Activated CD4-positive, alpha-beta T cell treated with anti-CD3 and anti-CD28 coated beads, Interleukin-2, Interleukin-6, amounts not matched to agents 100 ng/mL and 50 ng/mL, durations not matched to agents 16 hours and 8 hours (primary cell): ENCODE measurements at places on chromosomes 4 and X.
A peak's percentile ranks its signal among the peaks of the same experiment; 100 is the strongest.

- DNase-seq, result no peak
Measured at GRCh38 chr4:24550441-24551175, 33.7 kb downstream of the DHX15 start.

GRCh38 chr4:57410331-57411052, 300.3 kb upstream of the IGFBP7 start:
- DNase-seq, result no peak

DNA sequence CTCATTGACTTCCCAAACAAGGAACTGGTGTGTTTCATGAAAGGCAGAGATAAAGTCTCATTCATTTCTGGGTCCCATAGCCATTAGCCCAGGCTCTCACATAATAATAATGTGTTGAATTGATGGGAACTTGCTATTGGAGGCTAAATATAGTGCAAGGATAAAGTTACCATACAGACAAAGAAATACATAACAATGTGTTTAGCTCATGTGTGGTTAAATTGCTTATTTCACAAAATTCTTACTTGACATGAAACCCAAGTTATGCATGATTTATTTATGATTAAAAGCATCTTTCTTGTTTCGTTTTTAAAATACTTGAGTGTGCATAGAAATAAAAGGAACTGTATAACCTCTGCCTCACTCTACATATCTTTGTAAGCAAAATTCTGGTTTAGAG, 37.3 kb upstream of the LPAR4 start:
- no peak for DNase-seq

DNA sequence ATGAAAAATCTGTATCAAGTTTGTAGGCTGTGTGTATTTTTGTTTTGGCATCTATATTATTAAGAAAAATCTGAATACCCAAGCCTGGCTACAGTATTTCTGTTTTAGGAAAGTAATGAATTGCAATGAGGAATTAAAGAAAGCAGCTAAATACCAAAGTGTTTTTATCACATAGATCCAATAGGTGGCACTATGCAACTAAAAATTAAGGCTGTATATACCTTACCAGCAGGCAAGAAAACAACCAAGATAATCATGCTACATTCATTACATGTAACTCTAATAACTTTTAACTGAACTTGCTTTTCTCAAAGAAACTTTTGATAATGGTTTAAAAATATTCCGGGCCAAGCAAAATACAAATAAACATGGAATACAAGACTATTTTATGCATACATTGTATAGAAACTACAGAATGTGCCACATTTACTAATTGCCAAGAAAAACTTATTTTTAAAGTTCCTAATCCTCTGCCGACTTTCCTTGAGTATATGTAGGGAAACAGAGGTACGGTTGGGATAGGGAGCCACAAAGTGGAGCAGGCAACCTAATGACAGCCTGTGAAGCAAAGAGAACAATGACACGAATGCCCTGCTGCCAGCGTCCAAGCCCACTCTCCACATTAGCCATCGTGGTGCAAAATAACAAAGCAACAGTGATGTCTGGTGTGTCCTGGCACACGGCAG, 63.7 kb downstream of the SEC24D start:
- DNase-seq, result peak; percentile 38

DNA sequence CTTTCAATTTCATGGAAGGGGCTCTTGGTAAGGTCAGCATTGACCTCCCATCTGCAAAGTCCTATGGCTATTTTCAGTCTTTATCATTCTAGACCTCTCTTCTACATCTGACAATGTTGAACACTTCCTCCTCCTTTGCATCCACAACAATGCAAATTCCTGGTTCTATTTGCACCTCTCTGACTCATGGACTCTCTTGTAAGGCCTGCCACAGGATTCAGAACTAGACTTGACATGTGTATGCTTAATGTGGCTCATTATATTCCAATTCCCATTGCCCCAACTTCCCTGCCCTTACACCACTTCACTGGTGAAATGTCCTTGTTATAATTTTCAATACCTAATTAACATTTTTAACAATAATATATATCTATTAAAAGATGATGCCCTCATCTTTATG, 314.3 kb upstream of the FGF13 start:
- no peak for DNase-seq

- no peak for DNase-seq
Measured at GRCh38 chr4:117560329-117560728, 474.0 kb upstream of the NDST3 start.

DNA sequence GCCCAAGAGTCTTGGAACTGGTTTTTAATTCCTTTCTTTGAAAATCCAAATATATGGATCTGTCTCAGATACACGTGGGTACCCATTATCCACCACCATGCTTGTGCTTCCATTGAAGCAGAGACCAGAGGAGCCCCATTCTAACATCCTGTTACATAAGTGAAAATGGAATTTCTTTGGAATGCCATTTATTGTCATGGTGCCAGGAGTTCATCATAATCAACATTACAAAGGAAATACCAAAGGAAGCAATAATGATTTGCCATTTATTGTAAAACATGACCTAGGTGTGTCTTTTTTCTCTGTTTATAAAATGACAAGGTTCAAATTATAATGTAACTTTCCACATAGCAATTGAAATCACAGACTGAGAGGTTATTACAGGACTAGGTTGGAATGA, 61.7 kb downstream of the PALLD start:
- DNase-seq, result no peak

DNA sequence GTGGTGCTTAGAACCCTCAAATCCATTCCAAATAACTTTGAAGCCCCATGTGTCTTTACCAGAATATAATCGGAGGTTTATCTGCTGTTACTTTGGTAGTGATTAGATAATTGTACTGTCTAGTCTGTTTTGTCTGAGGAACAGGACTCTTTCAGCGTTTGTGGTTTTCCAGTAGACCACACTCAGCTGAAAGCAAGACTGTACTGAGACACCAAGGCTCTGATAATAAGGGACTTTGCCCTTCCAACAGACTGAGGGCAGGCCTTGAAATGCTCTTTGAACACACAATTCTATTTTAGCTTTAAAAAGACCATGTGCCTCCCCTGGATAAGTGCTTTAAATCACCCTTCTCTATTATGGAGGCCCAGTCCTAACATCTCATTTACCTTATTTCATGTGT, 76.1 kb downstream of the KLHL8 start:
- no peak for DNase-seq

DNA sequence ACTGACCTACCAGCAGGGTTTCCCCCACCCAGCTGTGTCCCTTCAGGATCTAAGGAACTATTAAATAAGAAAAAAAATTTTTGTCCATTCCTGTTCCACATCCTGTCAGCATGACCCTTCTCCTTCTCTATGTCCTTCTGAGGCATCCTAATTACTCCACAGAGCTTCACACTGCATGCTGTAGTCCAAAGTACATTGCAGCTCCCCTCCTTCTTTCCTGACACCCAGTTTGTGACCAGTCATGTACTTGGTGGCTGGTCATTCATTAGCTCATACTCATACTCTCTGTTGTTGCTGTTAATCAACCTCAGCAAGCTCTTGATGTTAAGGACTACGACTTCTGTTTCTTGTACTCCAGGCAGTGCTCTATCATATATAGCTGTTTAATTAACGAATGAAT, 2.4 kb upstream of the EGF start:
- DNase-seq, result no peak

DNA sequence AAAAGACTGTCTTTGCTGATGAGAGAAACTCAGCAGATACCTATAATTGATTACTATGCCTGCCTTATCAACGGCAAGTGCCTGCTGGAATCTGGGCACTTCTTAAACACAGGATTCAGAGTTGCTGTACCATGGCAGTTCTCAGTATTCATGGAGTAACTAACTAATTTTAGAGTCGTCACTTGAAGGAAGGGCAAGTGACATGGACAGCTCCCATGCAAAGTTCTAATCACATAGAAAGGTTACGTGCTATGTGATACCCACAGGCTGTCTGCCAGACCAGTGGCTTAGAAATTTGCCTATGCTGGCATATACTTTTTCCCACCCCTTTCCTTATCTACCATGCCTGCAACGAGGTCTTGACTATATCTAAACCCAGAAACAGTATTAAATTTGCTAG, 931.1 kb upstream of the TENM3 start:
- DNase-seq, result no peak

DNA sequence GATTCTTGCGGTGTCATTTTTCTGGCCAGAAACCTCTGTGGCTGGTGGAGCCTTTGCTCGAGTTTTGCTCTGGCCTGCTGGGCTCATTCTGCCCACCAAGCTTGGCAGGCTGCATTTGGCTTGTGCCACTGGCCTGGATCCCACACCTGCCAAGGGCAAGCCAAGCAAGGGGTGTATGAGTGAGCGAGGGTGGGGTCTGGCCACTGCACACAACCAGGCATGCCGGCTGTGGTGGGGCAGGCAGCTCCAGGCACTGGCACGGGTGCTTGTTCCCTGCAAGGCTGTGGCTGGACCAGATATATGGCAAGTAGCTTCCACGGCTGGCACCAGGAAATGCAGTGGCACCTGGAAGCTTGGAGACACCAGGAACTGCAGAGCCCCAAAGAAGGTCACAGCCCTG, 68.6 kb upstream of the PPP3CA start:
- DNase-seq, result no peak

- DNase-seq, result no peak
Measured at GRCh38 chr4:6825403-6825802, 42.9 kb downstream of the KIAA0232 start.

DNA sequence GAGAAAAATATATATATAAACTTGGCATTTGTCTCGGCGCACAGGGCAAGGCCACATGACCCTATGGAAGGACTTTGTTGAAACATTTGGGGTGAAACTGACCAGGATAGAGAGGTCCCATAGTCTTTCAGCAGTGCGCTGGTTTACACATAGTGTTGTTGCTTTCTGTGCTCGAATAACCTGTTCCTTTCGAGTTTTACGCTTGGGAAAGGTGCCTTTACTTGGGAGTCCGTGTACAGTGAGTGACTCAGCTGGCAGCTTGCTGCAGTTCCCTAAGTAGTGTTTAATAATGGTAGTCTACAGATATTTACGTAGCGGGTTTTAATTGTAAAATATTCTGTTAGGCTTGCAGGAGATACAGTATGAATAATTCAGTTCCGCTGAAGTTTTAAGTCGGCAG, 578 bp downstream of the APOOL start:
- DNase-seq, result no peak

GRCh38 chr4:81137446-81137845, 77.6 kb downstream of the PRKG2 start:
- DNase-seq, result no peak

- no peak for DNase-seq
Measured at GRCh38 chr4:51853027-51853682, 10.2 kb downstream of the DCUN1D4 start.

DNA sequence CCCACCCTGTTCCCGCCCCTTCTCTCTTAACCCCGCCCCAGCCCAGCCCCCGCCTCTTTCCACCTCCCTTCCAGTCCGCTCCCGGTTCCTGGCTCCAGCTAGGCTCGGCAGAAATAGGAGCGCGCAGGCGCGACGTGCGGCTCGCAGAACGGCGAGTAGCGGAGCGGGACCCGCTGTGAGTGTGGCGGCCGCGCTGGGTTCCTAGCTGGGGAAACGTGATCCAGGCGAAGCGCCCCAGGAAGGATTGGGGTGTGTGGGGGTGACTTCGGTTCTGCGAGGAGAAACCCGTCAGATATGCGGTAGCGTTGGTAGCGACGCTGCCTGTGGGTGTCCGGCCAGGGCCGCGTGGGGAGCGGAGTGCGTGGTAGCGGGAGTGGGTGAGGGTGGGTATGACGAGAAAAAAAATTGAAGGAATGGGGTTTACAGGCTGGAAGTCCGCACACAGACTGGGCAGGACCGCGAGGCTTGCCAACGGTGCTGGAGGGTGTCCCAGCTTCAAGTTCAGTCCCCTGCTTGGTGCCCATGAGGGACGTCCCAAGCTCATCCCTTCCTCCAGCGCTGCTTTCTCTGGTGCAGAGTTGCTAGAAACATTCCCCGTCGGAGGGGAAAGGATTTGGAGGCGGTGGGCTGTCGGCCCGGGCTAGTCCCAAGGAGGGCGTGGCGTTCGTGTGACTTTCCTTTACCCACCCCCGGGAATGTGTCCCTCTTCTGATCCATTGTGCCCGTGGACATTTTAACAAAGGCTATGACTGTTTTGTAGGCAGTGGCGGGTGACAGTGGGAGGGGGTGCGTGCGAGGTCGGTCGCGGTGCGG, at the start of gene PRRG1:
PRRG1 (plus strand) TSS at position 144 of the 813 bp plus-strand sequence. CDS start 56,886 bp downstream, outside the sequence.
- DNase-seq, result no peak

GRCh38 chrX:16903274-16904022, 33.3 kb upstream of the RBBP7 start:
- DNase-seq, result no peak

DNA sequence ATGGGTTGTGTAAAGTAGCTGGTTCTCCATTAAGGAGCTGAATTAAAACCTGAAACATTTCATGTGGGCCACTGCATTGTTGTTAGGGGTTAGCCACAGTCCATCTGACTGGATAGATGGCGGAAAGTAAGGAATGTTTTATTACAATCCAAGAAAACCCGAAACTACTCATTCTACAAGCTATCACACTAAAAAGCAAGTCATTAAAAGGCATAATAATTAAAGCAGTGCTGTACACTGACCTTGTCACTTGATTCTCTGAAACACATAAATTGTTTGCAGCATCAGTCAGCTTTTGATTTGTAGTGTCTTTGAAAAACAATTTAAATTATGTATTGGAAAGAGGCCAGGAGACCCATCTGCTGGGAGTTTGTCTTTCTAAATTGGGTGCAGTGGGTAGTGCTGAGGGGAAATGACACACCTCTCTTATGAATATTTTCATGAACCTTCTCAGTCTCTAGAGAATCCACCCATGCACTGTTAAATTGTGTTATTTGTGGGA, 75.7 kb upstream of the ANK2 start:
- no peak for DNase-seq

DNA sequence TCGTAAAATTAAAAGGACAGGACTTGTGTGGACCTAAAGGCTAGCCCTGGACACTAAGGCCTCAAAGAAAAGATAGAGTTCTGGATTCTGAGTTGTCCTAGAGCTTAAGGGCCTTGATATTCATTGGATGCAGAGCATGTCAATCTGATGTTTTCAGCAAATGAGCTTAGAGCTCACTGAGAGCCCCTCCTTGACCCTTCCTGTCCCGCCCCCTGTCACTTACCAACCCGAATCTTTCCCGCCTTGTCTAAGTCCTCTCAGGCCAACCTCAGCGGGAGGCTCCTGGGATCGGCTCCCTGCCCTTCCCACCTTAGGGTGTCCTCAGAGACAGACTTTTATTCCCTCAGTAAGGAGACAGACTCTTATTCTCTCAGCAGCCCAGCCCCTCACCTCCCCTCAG, at the start of gene CT47C1:
CT47C1 (plus strand) TSS at position 250 of the 400 bp plus-strand sequence. CDS start 233 bp downstream, outside the sequence.
- no peak for DNase-seq
